ENCODE measurements at places on chromosomes 3 and 15. TPM values are rescaled to one million over a fixed set of nuclear protein-coding genes. Genes with fewer than 3 reads are reported as not detected.

LPCAT4 gene
- polyA plus RNA-seq, result 45.6 TPM

NRROS gene
- polyA plus RNA-seq, result 0.77 TPM

DUOXA2 gene
- 39.1 TPM for polyA plus RNA-seq

ST3GAL6 gene
- 4.6 TPM for polyA plus RNA-seq

CFAP100 gene
- polyA plus RNA-seq, result not detected

GHSR gene
- polyA plus RNA-seq, result not detected

P2RY13 gene
- polyA plus RNA-seq, result 0.24 TPM

GPR149 gene
- not detected for polyA plus RNA-seq

TMEM158 gene
- polyA plus RNA-seq, result 5.6 TPM

GDPGP1 gene
- 2.2 TPM for polyA plus RNA-seq

Measured in esophagus (tissue), 2 donors.